Activated CD8-positive, alpha-beta memory T cell treated with anti-CD3 and anti-CD28 coated beads for 48 hours (primary cell): ENCODE measurements at places on chromosomes 3 and 15.

DNA sequence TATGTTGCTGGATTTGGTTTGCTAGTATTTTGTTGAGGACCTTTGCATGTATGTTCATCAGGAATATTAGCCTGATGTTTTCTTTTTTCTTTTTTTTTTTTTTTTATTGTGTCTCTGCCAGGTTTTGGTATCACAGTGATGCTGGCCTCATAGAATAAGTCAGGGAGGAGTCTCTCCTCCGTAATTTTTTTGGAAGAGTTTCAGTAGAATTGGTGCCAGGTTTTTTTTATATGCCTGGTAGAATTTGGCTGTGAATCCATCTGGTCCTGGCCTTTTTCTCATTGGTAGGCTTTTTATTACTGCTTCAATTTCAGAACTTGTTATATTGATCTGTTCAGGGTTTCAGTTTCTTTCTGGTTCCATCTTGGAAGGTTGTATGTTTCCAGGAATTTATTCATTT lies 165.8 kb downstream of the VPS8 start:
- no peak for DNase-seq

GRCh38 chr3:28188686-28189085 lies 52.7 kb upstream of the CMC1 start:
- no peak for DNase-seq

- DNase-seq = no peak
Measured at GRCh38 chr15:68465861-68466560, 34.0 kb upstream of the ITGA11 start.

DNA sequence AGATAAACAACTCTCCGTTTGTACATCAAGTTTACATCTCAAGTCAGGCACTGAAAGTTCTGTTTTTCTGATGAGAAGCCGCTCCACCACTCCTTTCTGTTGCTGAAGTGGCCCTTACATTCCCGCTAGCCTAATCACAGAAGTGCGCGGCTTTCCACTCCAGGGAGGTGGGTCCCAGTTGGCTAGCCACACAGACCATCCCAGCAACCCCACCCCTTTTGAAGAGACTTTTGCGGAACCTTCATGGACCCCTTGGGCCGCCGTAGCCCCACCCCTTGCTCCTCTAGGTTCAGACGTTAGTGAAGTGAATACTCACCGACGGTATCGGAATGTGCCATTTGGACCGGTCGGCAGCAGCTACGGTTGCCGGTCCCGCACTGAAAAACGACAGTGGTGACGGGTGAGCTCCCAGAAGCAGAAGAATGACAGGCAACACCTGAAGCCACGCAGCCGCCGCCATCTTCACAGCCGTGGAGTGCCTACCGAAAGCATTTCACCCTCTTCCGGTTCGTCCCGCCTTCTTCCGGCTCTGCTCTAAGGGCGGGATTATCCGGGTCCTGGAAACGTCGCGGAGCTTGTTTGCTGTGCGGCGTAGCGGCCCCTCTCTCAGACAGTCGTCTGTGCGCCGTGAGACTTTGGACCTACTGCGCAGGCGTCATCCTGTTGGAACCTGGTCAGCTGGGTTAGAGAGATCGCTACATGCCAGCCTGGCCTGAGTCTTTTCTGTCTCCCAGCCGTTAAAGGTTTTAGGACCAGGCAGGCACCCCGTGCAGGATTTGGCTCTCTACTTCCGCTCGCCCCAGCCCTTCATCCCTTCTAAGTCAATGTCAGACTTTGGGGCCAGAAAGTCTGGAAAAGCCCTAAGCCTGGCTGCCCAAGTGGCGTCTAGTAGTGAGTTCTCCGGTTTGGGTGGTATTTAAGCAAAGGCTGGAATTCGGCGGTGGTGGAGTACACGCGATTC lies at the start of the genes GANC and TMEM87A:
TSS of gene GANC (plus strand) at position 263 of the 961 bp plus-strand sequence. CDS start 1,281 bp downstream, outside the sequence.
TSS of gene TMEM87A (minus strand) at position 495 of the 961 bp plus-strand sequence. CDS start at position 460, 35 bp downstream.
- peak; percentile 85 for DNase-seq

DNA sequence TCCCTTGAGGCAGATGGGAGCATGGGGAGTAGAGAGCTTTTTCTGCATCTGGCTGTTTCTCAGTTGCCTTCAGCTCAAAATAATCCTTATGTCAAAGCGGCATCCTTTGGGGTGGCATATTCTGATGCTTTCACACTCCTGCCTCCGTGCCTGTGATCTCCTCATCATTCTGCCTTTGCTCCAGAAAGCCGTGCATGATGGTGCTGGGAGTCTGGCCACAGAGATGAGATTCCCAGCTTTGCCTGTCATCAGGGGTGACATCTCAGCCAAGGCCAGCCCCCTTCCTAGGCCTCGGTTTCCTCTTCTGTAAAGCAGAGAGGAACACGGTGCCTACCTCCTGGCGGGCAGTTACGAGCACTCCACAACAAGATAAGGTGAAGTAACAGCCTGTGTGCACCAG lies 96.3 kb upstream of the ALDH1A3 start:
- DNase-seq = no peak

GRCh38 chr3:186171521-186171920 lies 62.6 kb upstream of the ETV5 start:
- DNase-seq = no peak

DNA sequence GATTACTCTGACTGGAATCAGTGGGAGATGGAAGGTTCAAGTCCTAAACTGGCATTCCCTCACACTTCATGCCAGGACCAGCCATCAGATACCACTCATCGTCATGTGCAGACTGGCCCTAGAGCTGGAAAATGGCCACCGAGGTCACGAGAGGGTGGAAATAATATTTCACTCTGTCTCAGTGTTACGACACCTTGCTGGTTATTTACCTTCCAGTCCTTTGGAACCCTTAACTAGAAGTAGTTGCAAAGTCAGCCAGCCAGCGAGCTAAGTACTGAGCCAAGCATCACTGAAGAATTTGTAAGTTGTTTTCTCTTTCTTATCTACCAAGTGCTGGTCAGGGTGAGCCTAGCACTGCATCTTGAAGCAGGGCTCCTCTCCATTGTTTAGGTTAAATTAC lies 309.9 kb upstream of the RASGRP1 start:
- DNase-seq = no peak

GRCh38 chr3:57164657-57165573 lies at the start of gene IL17RD:
Gene IL17RD (minus strand): TSS chr3:57165353. CDS start chr3:57165286, 67 bp downstream.
- peak; percentile 30 for DNase-seq

DNA sequence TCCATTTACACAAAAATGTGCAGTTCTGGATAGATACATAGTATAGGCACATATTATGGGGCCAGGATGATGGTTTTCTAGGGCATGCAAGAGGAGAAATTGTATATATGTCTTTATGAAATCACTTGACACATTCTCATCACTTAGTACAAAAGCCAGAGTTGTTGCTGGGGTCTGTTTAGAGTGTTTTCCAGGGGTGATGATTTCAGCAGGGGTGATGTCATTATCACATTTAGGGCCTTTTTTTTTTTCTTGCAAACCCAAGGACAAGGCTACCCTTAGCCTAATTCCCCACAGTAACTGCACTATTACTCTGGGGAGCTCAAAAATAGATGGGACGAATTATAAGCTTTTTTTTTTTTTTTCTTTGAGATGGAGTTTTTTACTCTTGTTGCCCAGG lies 3.6 kb downstream of the ZNF589 start:
- DNase-seq = no peak

DNA sequence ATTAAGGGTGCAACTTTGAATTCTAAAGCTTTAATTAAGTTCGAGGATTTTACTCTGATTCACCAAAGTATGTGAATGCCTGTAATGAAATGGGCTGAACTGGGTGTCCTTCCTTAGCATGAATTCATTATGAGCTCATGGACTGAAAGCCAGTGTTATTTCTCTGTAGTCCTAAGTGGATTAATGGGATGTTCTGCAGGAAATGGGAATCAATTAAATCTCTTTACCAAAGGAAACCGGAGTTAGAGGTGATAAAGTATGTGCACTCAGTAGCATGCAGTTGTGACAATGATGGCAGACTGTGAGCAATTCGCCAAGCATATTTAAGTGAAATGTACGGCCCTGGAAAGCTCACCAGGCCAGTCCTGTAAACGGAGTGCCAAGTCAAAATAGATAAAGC lies 138.7 kb downstream of the CHL1 start:
- DNase-seq = no peak

DNA sequence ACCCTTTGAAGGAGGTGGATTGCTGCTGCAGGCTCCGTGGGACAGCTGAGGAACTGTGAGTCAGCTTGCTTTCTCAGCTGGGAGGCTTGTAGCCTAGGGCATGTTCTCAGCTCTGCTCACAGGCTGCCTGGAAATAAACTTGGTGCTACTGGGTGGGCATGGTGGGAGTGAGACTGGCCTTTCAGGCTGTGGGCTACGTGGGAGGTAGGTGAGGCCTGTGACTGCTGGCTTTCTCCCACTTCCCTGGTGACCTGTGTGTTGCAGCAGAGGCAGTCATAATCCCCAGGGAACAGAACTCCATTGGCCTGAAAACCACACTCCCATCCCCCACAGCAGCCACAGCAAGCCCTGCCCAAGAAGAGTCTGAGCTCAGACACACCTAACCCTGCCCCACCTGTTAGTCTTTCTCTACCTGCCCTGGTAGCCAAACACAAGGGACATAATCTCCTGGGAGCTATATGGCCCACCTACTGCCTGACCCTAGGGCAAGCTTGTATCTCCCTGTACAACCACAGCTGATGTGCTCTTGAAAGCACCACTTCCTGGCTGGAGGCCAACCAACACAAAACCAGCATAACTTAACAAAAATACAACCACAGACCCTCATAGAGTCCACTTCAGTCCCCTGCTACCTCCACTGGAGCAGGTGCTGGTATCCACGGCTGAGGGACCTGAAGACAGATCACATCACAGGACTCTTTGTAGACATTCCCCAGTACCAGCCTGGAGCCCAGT lies 236.5 kb downstream of the SQOR start:
- no peak for DNase-seq

DNA sequence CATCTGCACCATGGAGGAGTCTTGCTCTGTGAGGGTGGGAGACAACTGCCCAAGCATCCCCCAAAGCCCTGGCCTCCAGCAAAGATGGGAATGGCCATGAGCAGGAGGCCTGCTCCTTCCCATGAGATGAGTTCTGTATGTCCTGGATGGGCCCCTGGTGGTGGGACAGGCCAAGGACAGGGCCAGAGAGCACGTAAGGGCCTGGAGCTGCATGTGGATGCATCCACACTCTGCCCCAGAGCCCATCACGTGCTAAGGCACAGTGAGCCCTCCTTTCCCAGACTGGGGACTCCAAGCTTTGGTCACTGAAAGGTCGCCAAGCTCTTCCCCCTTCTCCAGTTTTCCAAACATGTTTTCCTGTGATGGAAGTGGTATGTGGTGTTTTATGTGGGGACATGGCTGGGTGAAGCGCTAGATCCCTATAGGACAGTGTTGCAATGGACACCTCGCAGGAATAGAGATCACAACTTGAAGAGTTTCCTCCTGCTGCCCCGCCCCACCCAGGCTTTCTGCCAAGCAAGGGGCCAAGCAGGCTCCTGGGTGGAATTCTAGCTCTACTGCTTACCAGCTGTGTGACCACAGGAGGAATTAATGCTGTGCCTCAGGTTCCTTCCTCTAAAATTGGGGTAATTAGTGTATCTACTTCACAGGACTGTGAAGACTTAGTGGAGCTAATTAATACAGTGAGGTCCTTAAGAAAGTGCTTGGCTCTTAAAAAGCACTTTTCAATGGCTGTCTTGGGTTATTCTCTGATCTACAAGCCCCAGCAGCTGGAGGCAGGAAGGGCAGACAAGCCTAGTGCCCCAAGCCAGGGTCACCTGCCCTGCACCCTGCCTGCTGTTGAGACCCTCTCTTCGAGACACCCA lies 106.4 kb upstream of the RPL32 start:
- no peak for DNase-seq

- no peak for DNase-seq
Measured at GRCh38 chr3:127017229-127017628, 34.3 kb downstream of the PLXNA1 start.

- DNase-seq = no peak
Measured at GRCh38 chr3:73552700-73553099, 72.0 kb downstream of the PDZRN3 start.

DNA sequence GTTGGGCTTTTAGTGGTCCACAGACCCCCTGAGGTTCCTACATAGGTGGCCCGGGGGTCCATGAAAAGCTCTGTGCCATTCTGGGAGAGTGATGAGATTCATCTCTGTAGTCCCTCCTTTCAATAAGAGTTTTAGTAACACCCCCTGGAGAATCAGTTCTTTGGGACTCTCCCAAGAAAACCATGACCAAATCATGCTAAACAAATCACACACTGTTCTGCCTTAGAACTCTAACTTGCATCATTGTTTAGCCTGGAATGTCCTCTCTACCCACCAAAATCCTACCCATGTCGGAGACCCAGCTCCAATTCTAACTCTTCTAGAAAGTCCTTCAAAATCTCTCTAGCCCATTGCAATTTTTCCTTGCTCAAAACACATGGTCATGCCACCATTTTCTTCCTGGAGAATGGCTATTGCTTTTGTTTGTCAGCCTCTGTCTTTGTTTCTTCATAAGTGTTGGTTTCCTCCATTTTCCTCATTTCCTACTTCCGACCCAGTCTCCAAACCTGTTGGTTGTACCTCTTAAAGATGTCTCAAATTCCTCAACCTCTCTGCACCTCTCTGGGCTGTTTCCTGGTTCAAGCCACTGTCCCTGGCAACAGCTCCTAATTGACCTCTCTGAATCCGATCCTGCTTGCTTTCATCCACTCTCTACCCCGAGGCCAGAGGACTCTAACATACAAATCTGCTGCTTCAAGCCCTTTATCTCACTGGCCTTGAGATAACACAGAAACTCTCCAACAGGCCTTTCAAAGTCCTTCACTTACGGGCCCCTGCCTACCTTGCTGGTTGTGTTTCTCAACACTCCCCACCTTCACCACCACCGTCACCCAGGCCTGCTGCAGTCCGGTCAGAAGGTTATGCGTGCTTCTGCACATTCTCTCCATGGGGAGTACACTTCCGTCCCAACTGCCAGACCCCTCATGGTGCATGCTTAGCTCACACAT lies 23.7 kb downstream of the CYP19A1 start:
- no peak for DNase-seq

DNA sequence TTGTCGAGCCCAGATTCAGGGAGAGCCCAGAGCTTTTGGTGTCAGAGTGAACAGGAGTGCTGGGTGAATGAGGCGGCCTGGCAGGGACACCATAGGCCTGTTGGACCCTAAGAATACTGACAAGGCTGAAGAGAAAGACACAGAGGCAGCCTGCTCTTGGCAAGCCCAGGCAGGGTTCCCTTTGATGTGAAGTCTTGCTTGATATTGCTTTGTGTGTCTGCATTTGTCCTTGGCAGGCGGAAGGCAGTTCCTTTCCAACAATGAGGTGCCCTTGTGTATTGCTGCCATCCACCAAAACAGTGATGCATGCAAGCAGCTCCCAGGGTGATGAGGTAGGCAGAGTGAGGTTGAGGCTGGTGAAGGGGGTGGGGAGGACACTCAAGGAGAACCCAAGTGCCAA lies 152.7 kb upstream of the TSC22D2 start:
- no peak for DNase-seq

DNA sequence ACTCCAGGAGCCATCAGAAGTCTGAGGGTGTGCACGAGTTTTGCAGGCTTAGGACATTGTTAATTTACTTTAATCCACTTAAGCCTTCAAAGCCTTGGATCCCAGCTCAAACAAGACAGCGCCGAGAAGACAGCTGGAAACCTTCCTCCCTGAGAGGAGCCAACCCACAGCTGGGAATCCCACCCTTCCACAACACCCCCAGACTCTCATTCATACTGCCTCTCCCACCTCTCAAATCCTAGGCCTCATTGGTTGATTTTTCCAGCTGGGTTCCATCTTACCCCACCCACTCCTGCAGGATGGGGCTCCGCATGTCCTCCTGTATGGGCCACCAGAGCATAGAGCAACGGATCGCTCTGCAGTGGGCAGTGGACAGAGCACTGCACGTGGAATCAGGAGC lies 80.4 kb downstream of the SEMA5B start:
- DNase-seq = no peak
